Renal cortex interstitium (tissue), 15 donors: ENCODE measurements at places on chromosomes 5 and 9. TPM values are rescaled to one million over a fixed set of nuclear protein-coding genes. Genes with fewer than 3 reads are reported as not detected.

- no peak for DNase-seq
These were observed 862.1 kb downstream of the PTPRD start for GRCh38 chr9:9750719-9751118.

- no peak for DNase-seq
These were observed 153.3 kb upstream of the SLC12A2 start for GRCh38 chr5:127930311-127930710.

Gene SMIM27
- polyA plus RNA-seq, result 18.0 TPM

DNA sequence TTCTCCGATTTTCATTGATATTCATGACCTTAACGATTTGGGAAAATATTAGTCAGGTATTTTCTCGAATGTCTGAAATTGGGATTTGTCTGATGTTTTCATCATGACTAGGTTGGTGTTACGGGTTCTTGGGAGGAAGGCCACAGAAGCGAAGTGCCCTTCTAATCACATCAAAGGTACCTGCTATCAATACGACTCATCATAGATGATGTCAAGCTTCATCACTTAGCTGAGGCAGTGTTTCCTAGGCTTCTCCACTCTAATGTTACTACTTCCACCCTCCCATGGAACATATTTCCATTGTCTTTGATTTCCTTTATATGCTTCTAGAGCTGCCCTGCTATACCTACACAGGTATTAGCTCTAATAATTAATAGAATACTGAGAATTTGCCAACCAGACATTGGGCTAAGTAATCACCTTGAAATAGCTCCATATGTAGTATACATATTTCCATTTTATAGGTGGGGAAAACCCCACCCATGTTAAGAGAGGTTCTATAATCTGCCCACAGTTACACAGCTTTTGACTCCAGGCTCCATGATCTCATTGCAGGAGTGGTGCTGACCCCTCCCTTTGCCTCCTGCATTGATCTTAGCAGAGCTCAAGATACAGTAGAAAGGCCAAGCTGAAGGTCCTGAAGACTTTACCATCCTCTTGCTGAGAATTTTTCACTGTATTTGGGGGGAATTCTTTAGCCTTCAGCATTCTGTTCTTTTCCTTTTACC lies 238.6 kb upstream of the ADAMTSL1 start:
- DNase-seq, result no peak

- peak; percentile 50 for DNase-seq
These were observed 2.0 kb upstream of the ZNF462 start for GRCh38 chr9:106860721-106861639.
